ENCODE measurements at places on chromosomes 5 and 9. TPM values are rescaled to one million over a fixed set of nuclear protein-coding genes. Genes with fewer than 3 reads are reported as not detected.

The IL4 gene
- total RNA-seq = not detected

The C9orf43 gene
- total RNA-seq = 0.20 TPM

The C9orf153 gene
- total RNA-seq = 0.35 TPM

The PCDHB9 gene
- total RNA-seq = 0.70 TPM

The ISL1 gene
- total RNA-seq = 0.77 TPM

The N4BP3 gene
- 1.7 TPM for total RNA-seq

The DND1 gene
- total RNA-seq = 1.1 TPM

The CDKN2B-AS1 gene
- total RNA-seq = 48.3 TPM

The SHB gene
- total RNA-seq = 20.3 TPM

The LEAP2 gene
- 3.8 TPM for total RNA-seq

The SLC23A1 gene
- total RNA-seq = 9.0 TPM

The ABO gene
- total RNA-seq = 114 TPM

The GNA14 gene
- 7.0 TPM for total RNA-seq

The C5orf52 gene
- total RNA-seq = 3.5 TPM

The CMYA5 gene
- total RNA-seq = 3.3 TPM

The PRRX2 gene
- total RNA-seq = 1.6 TPM

The GFM2 gene
- 22.2 TPM for total RNA-seq

The ANXA2R gene
- total RNA-seq = 1.8 TPM

The WDR38 gene
- total RNA-seq = not detected

The RIMOC1 gene
- total RNA-seq = 28.7 TPM

The CARD6 gene
- total RNA-seq = 3.5 TPM

The AGXT2 gene
- not detected for total RNA-seq

The SPATA31E1 gene
- not detected for total RNA-seq

The GRXCR2 gene
- total RNA-seq = not detected

The BSPRY gene
- total RNA-seq = 45.0 TPM

The RAB3C gene
- total RNA-seq = 3.1 TPM

The PNPLA7 gene
- total RNA-seq = 16.7 TPM

The PGM5 gene
- total RNA-seq = 22.6 TPM

The GFI1B gene
- total RNA-seq = 1.4 TPM

The GCNT1 gene
- total RNA-seq = 16.4 TPM

The KCNMB1 gene
- 1.5 TPM for total RNA-seq

The LOX gene
- 1.2 TPM for total RNA-seq

The TUT7 gene
- 49.1 TPM for total RNA-seq

The LCN15 gene
- total RNA-seq = 1.6 TPM

The DOCK8 gene
- 13.5 TPM for total RNA-seq

The GPRIN1 gene
- 1.6 TPM for total RNA-seq

The NEURL1B gene
- 96.6 TPM for total RNA-seq

The PCDHGA12 gene
- total RNA-seq = 2.6 TPM

The THBS4 gene
- total RNA-seq = 26.2 TPM

The SH3TC2 gene
- total RNA-seq = 3.9 TPM

The GFPT2 gene
- 7.9 TPM for total RNA-seq

The CCDC192 gene
- total RNA-seq = 1.0 TPM

The IFNE gene
- not detected for total RNA-seq

The C5 gene
- total RNA-seq = 3.8 TPM

The TAS2R1 gene
- not detected for total RNA-seq

All from mucosa of descending colon (tissue), 3 donors.